NCI-H510A (cell line): ENCODE measurements at places on chromosomes 2 and 18.

DNA sequence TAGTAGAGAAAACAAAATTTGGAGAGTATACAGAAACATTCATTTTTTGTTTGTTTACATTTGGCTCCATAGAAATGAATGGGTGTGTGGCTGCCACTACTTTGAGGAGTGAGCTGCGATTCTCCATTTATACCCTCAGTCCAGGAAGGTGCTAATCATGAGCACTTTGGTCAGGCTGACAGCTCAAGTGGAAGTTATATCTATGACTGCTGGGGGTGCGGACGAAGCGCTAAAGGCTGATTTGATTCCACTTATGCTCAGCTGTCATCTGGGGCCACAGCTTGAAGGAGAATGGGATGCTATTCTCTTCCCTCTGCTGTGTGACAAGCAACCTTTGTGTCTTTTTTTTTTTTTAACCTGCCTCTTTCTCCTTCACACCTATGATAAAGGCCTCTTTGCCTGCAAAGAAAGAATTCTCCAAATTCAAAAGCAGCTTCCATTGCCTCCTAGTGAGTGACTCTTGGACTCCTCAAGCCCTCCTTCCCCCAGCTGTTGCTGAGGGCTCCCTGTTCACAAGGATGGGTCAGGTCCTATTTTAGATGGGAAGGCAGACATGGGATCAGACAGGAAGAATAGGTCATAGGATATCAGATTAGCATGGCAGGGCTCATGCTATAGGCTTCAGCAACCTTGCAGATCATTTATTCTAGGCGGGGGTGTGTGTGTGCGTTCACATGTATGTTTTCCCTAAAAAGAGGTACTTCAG lies 201.6 kb downstream of the SETBP1 start:
- no peak for DNase-seq

- DNase-seq, result no peak
These were observed 57.8 kb downstream of the RBKS start for GRCh38 chr2:27832396-27832795.

GRCh38 chr2:213229814-213230213 lies 54.5 kb upstream of the SPAG16 start:
- DNase-seq, result no peak

DNA sequence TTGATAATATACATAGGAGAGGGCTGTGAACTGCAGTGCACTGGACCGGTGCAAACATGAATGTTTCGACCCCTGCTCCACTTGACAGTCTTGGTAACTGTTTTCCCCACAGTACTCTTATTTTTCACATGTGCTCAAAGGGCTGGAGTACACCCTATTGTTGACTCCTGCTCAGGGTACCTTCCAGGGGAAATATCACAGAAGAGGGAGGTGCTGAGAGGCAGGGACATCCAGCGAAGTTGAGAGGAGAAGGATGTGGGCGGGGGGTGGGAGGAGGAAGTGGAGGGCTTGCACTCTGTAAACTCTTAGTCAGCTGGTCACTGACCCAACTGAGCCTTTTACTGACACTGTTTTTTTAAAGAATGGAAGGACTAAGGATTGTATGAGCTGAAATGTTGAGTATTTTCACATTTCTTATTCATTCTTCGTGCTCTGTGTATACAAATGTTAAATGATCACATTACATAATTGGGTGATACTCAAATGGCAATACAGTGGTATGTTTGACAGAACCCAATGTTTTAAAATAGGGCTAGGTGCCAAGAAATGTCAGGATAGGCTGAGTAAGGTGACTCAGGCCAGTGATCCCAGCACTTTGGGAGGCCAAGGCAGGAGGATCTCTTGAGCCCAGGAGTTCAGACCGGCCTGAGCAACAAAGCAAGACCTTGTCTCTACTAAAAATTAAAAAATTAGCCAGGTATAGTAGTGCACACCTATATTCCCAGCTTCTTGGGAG lies 10.0 kb downstream of the INPP4A start:
- no peak for DNase-seq

GRCh38 chr18:68519336-68519735 lies 195.6 kb downstream of the TMX3 start:
- DNase-seq, result no peak

DNA sequence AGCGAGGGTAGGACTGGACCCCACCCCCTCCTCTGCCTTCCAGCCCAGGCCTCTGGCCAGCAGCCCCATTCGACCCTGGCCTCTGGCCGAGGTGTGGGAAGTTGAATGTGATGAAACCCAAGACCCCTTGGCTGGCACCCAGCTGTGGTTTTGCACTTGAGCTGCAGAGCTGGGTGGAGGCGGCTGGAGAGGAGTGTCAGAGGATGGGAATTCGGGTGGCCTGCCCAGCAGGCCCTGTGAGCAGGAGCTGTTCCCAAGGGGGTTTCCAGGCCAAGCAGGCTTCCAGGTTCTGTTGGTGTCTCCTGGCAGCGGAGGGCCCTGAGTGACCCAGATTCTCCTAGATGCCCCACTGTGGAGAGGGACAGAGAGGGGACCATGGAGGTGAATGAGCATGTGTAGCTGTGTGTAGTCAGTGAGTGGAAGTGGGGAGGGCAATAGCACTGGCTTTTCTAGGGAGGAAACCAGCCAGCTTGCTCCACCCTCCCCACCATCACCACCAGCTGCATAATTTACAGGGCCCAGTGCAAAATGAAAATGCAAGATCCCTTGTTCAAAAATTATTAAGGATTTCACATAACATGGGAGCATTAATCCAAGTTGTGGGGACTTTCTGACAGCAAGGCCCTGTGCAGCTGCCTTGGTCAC lies 172.2 kb upstream of the HAAO start:
- no peak for DNase-seq

DNA sequence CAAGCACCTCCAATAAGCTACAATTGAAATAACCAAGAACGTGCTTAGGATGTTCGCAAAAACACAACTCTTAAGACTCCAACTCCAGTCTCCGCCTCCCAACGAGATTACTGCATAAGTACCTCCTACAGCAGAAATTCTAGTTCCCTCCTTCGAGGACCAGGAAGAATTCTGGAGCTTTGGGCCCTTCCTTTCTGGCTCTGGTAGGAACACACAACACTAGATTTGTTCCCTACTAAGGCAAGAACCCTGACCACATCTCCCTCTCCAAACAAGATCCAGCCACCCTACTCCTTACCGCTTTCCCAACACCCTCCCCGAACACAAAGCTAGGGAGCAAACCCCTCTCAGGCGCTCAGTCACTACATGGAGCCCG lies 721 bp downstream of the ADAM17 start:
- DNase-seq, result peak; percentile 13

GRCh38 chr2:234446404-234447076 lies 50.3 kb downstream of the ARL4C start:
- no peak for DNase-seq

GRCh38 chr18:48803951-48804855 lies 146.6 kb downstream of the SMAD7 start:
- DNase-seq, result no peak

- peak; percentile 21 for DNase-seq
These were observed 15.6 kb upstream of the RIOK3 start for GRCh38 chr18:23437357-23438045.

- DNase-seq, result no peak
These were observed 791 bp upstream of the CYRIA start for GRCh38 chr2:16666449-16666801.
